NCI-H2107 (cell line): ENCODE measurements at places on chromosomes 16 and 17.

DNA sequence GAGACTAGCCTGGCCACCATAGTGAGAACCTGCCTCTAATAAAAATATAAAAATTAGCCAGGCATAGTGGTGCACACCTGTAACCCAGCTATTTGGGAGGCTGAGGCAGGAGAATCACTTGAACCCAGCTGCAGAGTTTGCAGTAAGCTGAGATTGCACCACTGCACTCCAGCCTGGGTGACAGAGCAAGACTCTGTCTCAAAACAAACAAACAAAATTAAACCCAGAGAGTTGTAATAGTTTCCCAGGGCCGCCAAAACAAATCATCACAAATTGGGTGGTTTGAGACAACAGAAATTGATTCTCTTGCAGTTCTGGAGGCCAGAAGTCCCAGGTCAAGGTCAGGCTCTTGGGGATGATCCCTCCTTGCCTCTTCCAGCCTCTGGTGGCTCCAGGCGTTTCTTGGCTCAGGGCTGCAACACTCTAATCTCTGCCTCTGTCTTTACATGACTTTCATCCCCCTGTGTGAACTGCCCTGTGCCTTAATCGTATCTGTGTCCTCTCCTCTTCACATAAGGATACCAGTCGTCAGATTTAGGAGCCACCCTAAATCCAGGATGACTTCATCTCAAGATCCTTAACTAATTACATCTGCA, 100.3 kb upstream of the NOL11 start:
- DNase-seq: no peak

DNA sequence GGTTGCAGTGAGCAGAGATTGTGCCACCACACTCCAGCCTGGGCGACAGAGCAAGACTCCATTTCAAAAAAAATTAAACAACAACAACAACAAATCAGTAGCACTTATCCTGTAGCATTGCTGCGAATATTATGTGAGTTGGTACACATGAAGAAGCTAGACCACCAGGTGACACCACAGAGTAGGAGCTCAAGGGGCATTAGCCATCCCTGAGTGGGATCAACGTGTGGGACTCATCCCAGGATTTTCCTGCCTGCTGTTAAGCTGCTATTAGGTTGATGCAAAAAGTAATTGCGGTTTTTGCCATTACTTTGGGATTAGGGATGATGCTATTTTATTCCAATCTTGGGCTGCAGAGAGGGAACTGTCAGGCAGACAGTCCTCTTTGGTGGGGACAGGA, 47.2 kb downstream of the OTOA start:
- no peak for DNase-seq

GRCh38 chr17:30341703-30342249, 7.9 kb upstream of the TMIGD1 start:
- no peak for DNase-seq

- DNase-seq: no peak
Measured at GRCh38 chr17:41518789-41519449, at the start of gene KRT15. Gene KRT15, minus strand, starts transcription at chr17:41518890. Its CDS starts 63 bp downstream, at chr17:41518827.

- no peak for DNase-seq
Measured at GRCh38 chr16:81524382-81524781, 79.8 kb downstream of the CMIP start.

GRCh38 chr16:28258567-28258966, 33.8 kb upstream of the SBK1 start:
- DNase-seq: no peak

DNA sequence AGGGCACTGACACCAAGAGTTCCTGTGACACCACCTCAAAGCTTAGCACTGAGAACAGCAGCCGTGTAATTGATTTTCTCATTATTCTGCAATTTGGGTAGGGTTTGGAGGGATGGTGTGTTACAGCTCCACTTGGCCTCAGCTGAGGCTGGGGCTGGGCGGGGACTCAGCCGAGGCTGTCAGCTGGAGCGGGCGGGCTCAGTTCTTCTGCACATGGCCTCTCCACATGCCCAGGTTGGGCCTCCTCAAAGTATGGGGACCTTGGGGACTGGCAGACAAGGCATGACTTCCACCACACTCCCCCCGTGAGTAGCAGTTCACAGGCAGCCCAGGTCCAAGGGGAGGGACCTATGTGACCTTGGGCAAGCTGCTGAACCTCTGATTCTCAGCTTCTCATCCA, 171.5 kb downstream of the IRF8 start:
- DNase-seq: no peak

DNA sequence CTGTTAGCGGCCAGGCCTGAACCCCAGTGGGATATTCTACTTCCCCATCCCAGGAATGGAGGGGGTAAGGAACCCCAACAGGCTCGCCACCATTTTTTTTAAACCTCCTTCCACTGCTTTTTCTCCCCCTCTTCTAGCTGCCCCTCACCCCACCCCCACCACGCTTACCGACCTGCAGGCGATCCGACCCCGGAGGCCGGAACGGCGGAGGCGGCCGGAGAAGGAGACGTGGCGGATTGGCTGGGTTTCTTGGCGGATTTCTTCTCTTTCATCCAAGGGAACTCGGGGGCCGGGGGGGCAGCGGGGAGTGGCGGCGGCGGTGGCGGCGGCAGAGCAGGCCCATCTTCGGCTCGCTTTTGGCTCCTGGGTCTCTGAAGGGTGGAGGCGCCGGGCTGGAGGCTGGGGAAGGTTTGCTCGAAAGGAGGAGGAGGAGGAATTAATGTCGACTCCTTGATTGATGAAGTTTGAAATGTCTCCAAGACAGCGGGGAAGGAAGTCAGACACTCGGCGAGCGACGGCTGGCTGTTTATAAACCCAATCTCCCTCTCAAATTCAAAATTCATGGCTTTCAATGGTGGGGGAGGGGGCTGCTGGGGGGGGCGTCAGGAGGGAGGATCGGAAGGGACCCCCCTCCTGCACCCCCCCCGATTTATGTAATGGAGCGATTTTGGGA, 424 bp downstream of the HOXB2 start:
- no peak for DNase-seq

DNA sequence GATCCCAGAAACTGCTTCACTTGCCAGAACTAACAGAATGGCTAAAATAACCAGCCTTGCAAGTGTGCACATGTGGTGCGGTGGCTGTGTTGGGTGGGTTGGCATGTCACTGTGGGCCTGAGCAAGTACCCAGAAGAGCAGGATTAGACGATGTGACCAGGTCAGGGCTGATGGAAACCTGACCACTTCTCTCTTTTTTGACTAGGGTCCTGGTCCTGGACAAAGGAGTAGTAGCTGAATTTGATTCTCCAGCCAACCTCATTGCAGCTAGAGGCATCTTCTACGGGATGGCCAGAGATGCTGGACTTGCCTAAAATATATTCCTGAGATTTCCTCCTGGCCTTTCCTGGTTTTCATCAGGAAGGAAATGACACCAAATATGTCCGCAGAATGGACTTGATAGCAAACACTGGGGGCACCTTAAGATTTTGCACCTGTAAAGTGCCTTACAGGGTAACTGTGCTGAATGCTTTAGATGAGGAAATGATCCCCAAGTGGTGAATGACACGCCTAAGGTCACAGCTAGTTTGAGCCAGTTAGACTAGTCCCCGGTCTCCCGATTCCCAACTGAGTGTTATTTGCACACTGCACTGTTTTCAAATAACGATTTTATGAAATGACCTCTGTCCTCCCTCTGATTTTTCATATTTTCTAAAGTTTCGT, 16.7 kb downstream of the ANKRD40 start:
- no peak for DNase-seq

DNA sequence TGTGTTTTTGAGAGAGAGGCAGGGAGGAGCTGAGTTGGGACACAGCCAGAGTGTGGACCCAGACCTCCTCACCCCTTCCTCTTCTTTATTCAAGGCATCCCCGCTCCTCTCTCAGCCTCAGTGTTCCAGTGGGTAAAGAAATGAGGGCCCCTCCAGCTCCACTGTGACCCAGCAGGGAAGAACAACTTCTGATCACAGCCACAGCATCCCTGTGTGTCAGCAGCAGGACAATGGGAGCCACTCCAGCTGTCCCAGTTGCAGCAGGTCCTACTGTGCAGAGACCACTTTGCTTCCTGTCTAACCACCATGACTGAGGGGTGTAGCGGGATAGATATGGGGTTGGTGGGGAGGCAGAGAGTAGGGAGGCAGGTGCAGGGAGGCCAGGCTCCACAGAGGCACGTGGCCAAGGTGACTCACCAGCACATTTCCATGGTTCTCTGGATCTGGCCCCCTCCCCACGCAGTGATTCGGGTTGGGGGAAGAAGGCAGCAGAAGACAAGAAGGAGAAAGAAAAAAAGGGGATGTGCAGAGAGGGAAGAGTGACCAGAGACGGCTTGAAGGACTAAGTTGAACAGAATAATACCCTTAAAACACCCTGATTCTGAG, 24.5 kb downstream of the PIK3R5 start:
- DNase-seq: no peak

GRCh38 chr17:45575126-45575885, 84.8 kb upstream of the PLEKHM1 start:
- no peak for DNase-seq

GRCh38 chr17:46869296-46869695, 17.9 kb downstream of the WNT9B start:
- no peak for DNase-seq

GRCh38 chr17:51706093-51706492, 445.7 kb downstream of the UTP18 start:
- DNase-seq: no peak

DNA sequence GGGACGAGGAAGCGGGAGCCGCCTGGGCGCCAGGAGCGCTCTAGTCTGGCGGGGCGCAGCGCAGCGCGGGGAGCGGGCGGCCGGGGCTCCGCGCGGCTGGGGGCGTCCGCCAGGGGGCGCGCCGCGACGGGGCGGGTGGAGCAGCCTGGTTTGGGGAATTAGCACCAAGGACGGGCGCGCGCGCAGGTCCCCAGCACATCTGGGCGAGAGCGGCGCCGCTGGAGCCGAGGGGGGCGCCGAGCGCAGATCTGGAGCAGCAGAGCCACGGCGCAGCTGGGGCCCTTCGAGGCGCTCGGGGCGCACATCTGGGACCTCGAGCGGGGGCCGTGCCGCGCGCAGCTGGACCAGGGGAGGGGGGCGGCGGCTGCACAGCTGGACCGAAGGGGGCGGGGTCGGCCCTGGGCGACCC, at the start of gene NXPH3:
NXPH3 (plus strand) TSS at position 193 of the 409 bp plus-strand sequence. CDS start 349 bp downstream, outside the sequence.
- peak; percentile 39 for DNase-seq

GRCh38 chr17:79621151-79621943, 10.5 kb upstream of the RBFOX3 start:
- DNase-seq: no peak

DNA sequence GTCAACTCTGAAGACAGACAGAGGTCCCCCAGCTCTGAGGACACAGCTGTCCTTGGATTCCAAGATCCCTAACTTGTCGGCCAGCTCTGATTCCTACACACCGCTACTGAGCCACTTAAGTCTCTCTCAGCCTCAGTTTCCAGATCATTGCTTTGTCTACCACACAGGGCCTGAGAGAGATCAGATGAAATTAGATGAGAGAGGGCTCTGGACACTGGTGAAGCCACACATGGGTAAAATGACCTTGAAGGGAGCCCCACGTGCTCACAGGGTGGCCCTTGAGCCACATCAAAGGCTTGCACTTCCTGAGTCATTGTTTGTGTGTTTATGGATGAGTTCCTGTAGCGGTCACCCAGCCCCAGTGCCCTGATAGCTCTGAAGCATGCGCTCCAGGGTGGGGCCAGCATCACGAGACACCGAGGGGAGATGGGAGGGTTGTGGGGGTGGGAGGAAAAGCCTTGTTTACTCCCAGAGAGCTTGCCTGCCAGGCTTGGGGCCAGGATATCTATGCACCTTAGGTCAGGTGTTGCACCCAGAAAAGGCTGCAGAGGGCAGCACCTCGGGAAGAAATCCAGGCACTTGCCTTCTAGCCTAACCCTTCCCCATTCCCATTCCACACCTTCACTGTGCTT, 32.7 kb upstream of the SLC6A2 start:
- DNase-seq: no peak

GRCh38 chr17:68288804-68289203, 2.1 kb downstream of the SLC16A6 start:
- no peak for DNase-seq

- DNase-seq: no peak
Measured at GRCh38 chr16:17177242-17177958, 293.4 kb downstream of the XYLT1 start.

GRCh38 chr17:68293490-68294195, 2.3 kb downstream of the ARSG start:
- DNase-seq: no peak

- DNase-seq: no peak
Measured at GRCh38 chr17:74210191-74211140, 2.9 kb upstream of the TTYH2 start.

- DNase-seq: no peak
Measured at GRCh38 chr16:85464383-85465305, 148.5 kb upstream of the GSE1 start.

DNA sequence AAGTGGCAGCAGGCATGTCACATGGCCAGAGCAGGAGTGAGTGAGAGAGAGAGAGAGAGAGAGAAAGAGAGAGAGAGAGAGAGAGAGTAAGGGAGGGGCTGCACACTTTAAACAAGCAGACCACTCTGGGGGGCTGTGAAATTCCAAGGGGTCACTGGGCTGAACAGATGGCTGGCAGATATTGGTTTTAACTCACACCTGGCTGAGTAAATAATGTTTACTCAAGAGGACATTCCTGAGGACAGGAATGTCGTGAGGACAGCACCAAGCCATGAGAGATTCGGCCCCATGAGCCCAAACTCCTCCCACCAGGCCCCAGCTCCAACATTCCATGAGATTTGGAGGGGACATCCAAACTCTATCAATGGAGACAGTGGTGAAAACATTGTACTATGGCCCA, 269.7 kb downstream of the CBLN1 start:
- DNase-seq: no peak

GRCh38 chr17:55177855-55178217, 86.9 kb upstream of the HLF start:
- DNase-seq: no peak

DNA sequence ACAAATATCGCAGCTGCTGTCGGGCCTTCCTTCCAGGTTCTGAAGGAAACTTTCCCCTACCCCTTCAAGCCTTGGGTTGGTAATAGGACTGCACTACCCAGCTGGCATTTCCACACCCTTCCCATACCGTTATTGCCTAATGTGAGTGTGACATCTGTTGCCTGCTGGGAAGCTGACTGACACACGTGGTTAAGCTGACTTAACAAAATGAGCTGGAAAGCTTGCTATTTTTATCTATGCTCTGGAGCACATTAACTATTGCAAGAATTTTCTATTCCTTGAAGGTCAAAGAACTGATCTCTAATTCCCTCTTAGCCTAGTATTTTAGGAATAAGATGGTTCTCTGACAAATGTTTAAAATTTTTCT, 79.5 kb downstream of the PMP22 start:
- no peak for DNase-seq

GRCh38 chr16:88999457-89000206, 22.6 kb upstream of the CBFA2T3 start:
- no peak for DNase-seq

GRCh38 chr17:47423406-47424295, 99.9 kb downstream of the EFCAB13 start:
- no peak for DNase-seq

GRCh38 chr16:57825298-57826044, 23.2 kb upstream of the KIFC3 start:
- DNase-seq: no peak

- peak; percentile 64 for DNase-seq
Measured at GRCh38 chr17:42548070-42548837, 4.5 kb upstream of the HSD17B1 start.
